ENCODE measurements at places on chromosomes 1 and 21. TPM values are rescaled to one million over a fixed set of nuclear protein-coding genes. Genes with fewer than 3 reads are reported as not detected.

The SIK1 gene
- total RNA-seq, result 0.47 TPM

The ADORA3 gene
- total RNA-seq, result 3.6 TPM

The HNRNPCL1 gene
- total RNA-seq, result not detected

The KISS1 gene
- not detected for total RNA-seq

The MORC3 gene
- 119 TPM for total RNA-seq

The FNDC5 gene
- 17.0 TPM for total RNA-seq

The PADI2 gene
- total RNA-seq, result 0.94 TPM

The UTS2 gene
- total RNA-seq, result not detected

The INKA2 gene
- total RNA-seq, result 0.94 TPM

The ATAD3C gene
- 0.62 TPM for total RNA-seq

The CPTP gene
- 12.3 TPM for total RNA-seq

The AZIN2 gene
- total RNA-seq, result 25.4 TPM

The OLIG1 gene
- 9.4 TPM for total RNA-seq

The PLD5 gene
- 1.4 TPM for total RNA-seq

The VAV3 gene
- 2.8 TPM for total RNA-seq

The NCF2 gene
- 4.8 TPM for total RNA-seq

The LYPD8 gene
- not detected for total RNA-seq

The FCMR gene
- total RNA-seq, result 0.47 TPM

The BARHL2 gene
- not detected for total RNA-seq

The ATP6V0B gene
- 183 TPM for total RNA-seq

The CNR2 gene
- total RNA-seq, result not detected

The PLA2G2A gene
- total RNA-seq, result not detected

The LINGO4 gene
- total RNA-seq, result not detected

The PLA2G2D gene
- total RNA-seq, result not detected

The HPCAL4 gene
- total RNA-seq, result 51.2 TPM

The BRDT gene
- total RNA-seq, result not detected

All from occipital lobe (tissue), 3 donors.